ENCODE measurements at places on chromosomes 16 and 17.

GRCh38 chr16:3282103-3282729, 1.1 kb upstream of the ZNF263 start:
- peak overlapping the region; percentile 89 for H3K27ac ChIP-seq
- H3K27me3 ChIP-seq, result peaks cover 10% of the 10 kb centered on the region
- DNase-seq, result no peak
- peak overlapping the region; percentile 88 for H3K4me3 ChIP-seq
- peaks cover 23% of the 10 kb centered on the region for H3K4me1 ChIP-seq
- peaks cover 33% of the 10 kb centered on the region for H3K36me3 ChIP-seq

DNA sequence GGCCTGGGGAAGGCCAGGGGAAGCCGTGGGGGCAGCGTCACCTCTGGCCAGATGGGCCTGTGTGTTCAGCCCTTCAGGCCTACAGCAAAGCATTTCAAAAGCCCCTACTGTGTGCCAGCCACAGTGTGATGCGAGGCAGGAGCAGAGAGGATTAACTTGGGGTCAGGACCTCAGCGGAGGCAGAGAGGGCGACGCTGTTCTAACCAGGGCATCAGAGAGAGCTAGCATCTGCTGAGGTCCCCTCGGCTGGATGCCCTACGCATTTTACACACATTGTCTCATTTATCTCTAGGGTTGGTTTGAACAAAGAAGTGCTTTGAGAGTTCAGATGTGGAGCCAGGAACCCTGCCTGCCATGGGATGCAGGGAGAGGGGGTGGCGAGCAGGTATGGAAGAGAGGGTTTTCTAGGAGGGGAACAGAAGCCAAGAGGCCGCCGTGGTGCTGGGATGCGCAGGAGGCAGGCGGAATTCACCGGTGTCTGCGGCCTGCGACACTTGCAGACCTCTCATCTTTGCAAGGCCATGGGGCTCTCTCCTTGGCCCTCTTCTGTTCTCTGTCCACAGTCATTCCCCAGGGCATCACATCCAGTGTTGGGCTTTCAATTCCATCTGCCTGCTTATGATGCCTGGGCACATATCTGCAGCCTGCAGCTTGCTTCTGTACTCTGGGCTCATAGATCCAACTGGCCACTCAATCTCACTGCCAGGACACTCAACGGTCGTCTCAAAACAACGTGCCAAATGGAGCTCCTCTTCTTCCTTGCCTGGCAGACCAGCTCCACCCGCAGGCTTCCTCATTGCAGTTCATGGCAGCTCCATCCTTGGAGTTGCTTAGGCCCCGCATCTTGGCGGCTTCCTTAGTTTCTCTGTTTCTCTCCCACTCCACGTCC, 8.1 kb upstream of the NKD1 start:
- H3K27me3 ChIP-seq, result peaks cover 63% of the 10 kb centered on the region
- no peak for DNase-seq
- H3K4me1 ChIP-seq, result no peaks in the 10 kb centered on the region
- no peaks in the 10 kb centered on the region for H3K36me3 ChIP-seq
- no peak overlapping the region for H3K4me3 ChIP-seq

- peaks cover 54% of the 10 kb centered on the region for H3K36me3 ChIP-seq
- peak overlapping the region; percentile 99 for H3K4me3 ChIP-seq
- H3K4me1 ChIP-seq, result peaks cover 42% of the 10 kb centered on the region
These were observed 1.3 kb downstream of the GNGT2 start for GRCh38 chr17:49209061-49209571.

GRCh38 chr17:39222866-39223834, 2.6 kb downstream of the STAC2 start:
- DNase-seq, result no peak
- no peak overlapping the region for H3K27ac ChIP-seq
- no peak overlapping the region for H3K4me3 ChIP-seq
- H3K27me3 ChIP-seq, result peaks cover 54% of the 10 kb centered on the region

DNA sequence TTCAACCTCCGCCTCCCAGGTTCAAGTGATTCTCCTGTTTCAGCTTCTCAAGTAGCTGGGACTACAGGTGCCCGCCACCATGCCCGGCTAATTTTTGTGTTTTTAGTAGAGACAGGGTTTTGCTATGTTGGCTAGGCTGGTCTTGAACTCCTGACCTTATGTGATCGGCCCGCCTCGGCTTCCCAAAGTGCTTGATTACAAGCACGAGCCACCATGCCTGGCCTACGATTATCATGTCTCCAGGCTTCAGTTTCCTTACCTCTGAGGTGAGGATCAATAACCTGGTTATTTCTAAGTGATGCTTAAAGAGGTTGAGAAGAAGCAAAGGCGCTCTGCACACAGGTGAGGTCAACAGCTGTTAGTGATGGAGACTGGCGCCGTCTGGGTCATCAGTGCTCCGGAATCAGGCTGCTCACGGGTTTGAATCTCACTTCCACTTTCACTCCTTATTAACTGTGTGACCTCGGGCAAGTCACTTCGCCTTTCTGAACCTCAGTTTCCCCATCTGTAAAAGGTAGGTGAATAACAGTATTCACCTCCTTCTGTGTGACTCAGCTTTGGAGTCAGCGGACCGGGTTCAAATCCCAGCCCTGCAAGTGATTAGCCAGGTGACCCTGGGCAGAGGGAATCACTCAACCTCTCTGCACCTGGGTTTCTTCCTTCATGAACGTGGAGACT, 745 bp upstream of the ABCC1 start:
- H3K4me3 ChIP-seq, result peak overlapping the region; percentile 90
- H3K36me3 ChIP-seq, result peaks cover 13% of the 10 kb centered on the region
- peak overlapping the region; percentile 86 for H3K27ac ChIP-seq
- DNase-seq, result no peak
- no peaks in the 10 kb centered on the region for H3K27me3 ChIP-seq
- H3K4me1 ChIP-seq, result peaks cover 30% of the 10 kb centered on the region

DNA sequence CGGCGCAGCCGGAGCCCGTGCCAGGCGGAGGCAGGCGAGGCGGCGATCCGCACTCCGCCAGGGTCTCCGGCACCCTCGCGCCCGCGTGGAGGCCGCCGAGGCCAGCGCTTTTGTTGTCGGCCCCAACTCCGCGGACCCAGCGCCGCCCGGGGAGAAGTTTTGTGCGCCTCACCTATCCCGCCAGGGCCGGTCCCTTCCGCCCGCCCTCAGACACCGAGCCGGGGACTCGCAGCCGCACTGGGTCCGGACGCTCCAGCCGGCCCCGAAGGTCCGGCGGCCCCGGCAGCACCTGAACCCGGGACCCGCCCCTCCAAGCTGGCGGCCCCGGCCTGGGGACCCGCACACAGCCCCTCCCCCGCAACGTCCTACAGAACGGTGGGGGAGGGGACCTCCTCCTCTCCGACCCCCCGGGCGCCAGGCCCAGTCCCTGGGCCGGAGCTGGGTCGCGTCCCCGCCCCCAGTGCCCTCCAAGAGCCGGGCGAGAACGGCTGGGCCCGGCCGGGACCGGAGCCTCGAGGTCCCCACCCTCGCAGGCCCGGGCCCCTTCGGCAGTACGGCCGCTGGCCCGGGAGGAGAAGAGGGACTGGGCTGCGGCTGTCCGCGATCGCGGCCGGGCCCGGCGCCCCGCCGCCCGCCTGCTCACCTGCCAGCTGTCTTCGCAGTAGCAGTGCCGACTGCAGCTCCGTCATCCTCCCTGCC, 698 bp downstream of the UBE2G1 start:
- peaks cover 21% of the 10 kb centered on the region for H3K4me1 ChIP-seq
- H3K36me3 ChIP-seq, result peaks cover 6% of the 10 kb centered on the region
- no peaks in the 10 kb centered on the region for H3K27me3 ChIP-seq
- no peak for DNase-seq
- H3K27ac ChIP-seq, result no peak overlapping the region

- H3K36me3 ChIP-seq, result peaks cover 1% of the 10 kb centered on the region
- H3K4me3 ChIP-seq, result no peak overlapping the region
These were observed 14.0 kb downstream of the PDIA2 start for GRCh38 chr16:296806-297510.

- peaks cover 8% of the 10 kb centered on the region for H3K36me3 ChIP-seq
- H3K4me3 ChIP-seq, result no peak overlapping the region
- peaks cover 25% of the 10 kb centered on the region for H3K4me1 ChIP-seq
These were observed 13.9 kb downstream of the MAP2K6 start for GRCh38 chr17:69428252-69428980.

Measured in activated naive CD8-positive, alpha-beta T cell treated with anti-CD3 and anti-CD28 coated beads, Interleukin-2, amount 10 ng/mL, durations not matched to agents 7 days and 5 days (primary cell).